ENCODE measurements at places on chromosomes 12 and 14.
A peak's percentile ranks its signal among the peaks of the same experiment; 100 is the strongest.

- no peak for DNase-seq
Observed at GRCh38 chr14:35072226-35072625, 26.2 kb downstream of the FAM177A1 start.

DNA sequence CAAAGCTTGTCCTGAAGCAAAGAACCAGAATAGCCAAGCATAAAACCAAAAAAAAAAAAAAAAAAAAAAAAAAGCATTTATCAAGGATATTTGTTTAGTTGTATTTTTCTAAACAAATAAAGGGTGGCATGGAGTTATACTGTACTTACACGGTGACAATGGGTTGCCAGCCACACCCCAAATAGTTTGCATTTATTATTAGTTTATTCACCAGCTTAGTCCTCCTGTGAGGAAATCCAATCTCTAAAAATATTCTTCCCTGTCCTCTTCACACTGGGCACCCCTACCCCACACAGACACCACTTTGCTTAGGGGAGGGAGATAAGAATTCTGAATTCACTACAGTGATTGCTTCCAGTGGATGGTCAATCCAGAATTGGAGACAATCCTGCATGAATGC is 18.9 kb downstream of the PLEKHG7 start:
- no peak for DNase-seq

GRCh38 chr12:104138797-104139152 is 765 bp upstream of the NFYB start:
- DNase-seq = no peak

DNA sequence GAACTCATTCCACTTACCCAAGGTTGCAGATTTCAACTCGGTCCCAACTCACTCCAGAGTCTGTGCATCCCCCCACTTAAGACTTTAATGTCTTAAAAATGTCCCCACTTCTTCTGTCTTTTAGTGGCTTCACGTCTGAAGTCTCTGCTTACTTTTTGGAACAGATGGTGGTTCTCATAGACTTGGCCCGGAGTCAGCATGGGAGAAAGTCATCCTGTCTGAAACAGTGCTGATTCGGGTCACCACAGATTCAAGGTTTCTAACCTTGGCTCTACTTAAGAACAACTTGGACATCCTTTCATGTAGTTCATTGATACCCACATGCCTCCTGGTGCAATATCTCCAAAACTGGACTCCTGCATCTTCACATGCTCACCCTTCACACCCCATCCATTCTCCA is 26.0 kb downstream of the CHST11 start:
- no peak for DNase-seq

- DNase-seq = peak; percentile 22
Observed at GRCh38 chr12:126353604-126354003, 1288.4 kb downstream of the AACS start.

GRCh38 chr14:34247605-34248004 is 214.4 kb downstream of the SPTSSA start:
- no peak for DNase-seq

DNA sequence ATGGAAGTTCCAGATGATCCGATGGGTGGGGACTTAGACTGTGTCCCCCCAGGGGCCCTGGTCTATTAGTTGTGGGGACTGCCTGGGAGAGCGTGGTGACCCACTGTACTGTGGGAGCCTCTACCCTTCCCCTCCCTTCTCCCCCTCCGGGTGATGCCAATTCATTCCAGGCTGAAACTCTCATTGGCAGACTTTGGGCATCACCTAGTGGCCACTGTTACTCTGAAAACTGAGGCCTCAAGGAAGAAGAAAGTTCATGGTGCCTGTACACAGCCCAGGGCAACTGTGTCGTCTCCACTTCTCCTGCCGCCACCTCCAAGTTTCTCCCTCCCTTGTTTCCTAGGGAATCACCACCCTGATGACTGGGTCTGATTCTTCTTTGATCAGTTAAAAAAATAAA is 173.6 kb upstream of the ALG10B start:
- no peak for DNase-seq

GRCh38 chr14:100694579-100695422 is 31.9 kb upstream of the DLK1 start:
- no peak for DNase-seq

DNA sequence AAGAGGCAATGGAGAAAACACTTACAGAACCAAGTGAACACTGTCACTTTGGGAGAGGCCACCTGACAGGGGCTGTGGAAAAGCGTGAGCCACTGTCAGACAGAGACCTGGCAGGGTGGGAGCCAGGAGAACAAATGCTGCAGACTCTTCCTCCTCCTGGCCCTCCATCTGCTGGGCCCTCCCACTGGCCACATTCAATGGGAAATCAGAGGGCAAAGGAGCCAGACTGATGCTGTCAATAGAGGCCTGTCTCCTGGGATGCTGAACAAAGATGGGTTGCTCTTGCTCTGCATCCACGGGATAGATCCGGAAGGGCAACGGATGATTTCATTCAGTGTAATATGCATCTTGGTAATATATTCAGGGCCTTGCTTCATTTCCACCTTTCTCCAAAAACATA is 44.9 kb upstream of the BCAT1 start:
- no peak for DNase-seq

- DNase-seq = no peak
Observed at GRCh38 chr14:104292084-104292970, 153.9 kb downstream of the KIF26A start.

DNA sequence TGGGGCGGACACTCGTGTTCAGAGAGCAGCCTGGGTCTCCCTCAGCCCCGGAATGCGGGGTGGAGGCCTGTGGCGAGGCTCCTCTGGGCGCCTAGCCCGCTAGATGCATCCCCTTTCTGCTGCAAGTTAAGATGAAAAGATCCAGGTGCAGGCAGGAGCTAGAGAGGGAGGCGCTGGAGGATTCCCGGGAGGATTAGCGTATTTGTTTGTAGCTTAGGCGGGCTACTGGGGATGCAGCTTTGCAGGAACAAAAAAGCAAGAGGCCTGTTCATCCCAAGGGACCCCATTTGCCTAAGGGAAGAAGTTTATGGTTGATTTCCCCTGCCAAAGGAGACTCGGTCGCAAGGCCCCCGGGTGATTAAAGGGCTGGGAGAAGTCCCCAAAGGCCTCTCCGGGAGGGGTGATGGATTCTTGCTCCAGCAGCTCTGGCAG is 824 bp downstream of the CCDC177 start:
- DNase-seq = no peak

Measured in AG09319 (cell line).